ENCODE measurements at places on chromosomes 16 and 17.

DNA sequence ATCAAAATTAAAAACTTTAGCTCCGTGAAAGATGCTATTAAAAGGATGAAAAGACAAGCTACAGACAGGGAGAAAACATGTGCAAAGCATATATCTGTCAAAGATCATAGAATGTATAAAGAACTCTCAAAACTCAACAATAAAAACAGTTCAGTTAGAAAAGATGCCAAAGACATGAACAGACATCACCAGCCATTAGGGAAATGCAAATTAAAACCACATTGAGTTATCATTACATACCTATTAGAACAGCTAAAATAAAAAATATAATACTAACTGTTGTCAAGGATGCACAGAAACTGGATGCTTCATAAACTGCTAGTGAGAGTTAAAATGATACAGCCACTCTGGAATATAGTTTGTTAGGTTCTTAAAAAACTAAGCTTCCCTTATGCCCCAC is 58.8 kb downstream of the NFATC3 start:
- DNase-seq, result peak; percentile 21

DNA sequence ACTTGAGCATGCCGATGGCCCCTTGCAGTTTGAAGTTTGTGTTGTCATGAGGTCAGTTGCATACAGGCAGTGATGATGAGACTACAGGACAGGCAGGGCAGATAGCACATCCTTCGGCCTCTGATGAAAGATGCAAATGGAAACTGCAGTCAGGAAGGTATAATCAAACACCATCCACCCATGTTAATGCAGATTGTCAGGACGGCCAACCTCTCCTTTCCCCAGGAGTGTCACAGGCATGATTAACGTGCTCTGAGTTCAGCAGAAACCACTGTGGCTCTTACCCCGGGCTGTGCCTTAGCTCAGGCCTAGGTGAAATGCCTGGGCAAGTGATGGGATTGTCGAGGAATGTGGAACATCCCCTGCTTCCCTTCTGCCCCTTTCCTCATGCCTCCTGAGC is 893.5 kb upstream of the RBFOX1 start:
- DNase-seq, result no peak

DNA sequence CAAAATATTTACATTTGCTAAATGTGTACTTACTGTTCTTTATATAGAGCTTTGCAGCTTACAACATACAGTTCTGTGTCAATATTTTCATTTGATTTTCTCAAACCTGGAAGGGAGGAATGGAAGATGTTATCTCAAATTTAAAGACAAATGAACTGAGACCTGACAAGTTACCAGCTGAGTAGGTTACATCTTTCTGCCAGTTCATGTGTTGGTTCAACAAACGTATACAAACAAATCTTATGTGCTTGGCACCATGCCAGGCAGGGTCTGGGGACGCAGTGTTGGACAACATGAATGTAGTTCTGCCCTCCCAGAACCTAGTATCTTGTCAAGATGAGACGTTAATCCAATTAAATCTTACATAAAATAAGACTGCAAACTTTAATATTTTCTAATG is 507.5 kb upstream of the HSBP1 start:
- DNase-seq, result no peak

DNA sequence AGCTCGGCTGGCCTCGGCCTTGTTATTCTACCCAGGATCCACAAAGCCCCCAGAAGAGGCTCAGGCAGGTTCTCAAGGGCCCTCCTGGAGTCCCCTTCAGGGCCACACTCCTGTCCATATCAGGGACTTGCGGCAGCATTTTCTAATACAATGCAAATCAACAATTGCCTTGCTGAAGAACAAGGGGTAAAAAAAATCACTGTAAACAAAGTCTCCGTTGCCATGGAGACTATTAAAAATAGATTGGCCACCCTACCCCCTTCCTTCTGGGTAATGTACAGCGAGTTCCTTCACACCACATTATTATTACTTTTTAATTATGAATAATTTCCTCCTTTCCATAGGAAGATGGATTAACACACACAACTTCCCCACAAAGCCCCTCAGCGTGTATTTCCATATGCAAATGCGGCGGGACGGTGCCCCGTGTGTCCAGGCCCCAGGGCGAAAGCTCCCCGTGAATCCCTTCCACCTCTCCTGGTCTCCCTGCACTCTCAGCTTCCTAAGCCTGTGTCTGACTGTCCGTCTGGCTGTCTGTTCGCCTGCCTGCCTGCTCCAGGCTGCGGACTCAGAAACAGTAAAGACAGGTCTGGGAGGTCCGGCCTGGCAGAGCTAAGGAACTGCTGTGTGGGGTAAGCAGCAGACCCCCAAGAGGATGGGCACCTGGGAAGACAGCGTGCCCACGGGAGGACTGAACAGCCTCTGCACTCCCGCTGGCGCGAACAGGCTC is 196.6 kb downstream of the RBFOX3 start:
- DNase-seq, result no peak

DNA sequence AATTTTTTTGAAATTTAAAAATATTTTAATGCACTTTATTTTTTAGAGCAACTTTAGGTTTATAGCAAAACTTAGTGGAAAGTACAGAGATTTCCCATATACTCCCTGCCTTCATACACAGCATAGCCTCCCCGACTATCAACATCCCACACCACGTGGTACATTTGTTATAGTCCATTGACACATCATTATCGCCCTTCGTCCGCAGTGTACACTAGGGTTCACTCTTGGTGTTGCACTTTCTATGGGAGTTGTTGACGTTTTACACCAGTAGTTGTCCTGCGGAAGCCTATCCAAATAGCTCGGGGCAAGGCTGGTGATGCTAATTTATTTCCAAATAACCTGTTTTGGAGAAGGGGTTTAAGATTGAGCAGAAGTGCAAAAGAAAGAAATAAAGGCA is 52.6 kb downstream of the MYH3 start:
- DNase-seq, result no peak

DNA sequence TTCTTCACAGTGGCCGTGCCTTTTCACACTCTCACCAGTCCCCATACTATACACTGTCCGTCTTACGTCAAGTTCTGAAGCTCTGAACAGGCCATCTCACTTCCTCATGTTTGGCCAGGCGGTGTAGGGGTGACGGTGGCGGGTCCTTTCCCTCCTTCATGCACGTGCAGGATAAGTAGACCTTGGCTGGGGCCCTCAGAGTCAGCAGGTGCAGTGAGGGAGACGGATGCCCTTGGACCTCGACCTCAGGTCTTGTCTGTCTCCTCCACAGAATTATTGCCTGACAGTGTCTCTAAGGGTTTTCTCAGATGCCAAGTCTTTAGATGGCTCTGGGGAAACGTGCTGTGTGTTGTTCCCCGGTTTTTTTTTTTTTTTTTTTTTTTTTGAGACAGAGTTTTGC is 37.6 kb downstream of the RAB11FIP3 start:
- DNase-seq, result no peak

GRCh38 chr17:27259356-27259755 is 34.6 kb upstream of the WSB1 start:
- DNase-seq, result no peak

GRCh38 chr17:74362810-74363498 is 1.3 kb upstream of the BTBD17 start:
- DNase-seq, result no peak

All from fibroblast of skin of left quadriceps (primary cell).